Tibial nerve (tissue), 4 donors: ENCODE measurements at places on chromosomes 3 and 15. TPM values are rescaled to one million over a fixed set of nuclear protein-coding genes. Genes with fewer than 3 reads are reported as not detected.

DNA sequence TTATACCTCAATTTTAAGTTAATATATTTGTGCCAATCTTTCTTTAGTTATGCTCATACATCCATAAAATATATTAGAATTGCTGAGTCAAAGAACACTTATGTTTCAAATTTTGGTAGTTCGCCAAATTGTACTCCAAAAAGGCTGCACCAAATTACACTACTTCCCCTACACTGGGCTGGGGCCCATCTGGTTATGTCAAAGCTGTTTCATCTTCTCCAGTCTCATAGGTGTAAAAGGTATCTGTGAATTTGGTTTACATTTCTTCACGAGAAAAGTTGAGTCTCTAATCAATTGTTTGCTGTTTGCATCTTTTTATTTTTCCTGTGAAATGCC is 706 bp downstream of the FSIP1 start:
- H3K27me3 ChIP-seq: no peaks in the 10 kb centered on the region
- H3K27ac ChIP-seq: peak overlapping the region; percentile 77
- H3K4me1 ChIP-seq: no peaks in the 10 kb centered on the region
- no peaks in the 10 kb centered on the region for H3K36me3 ChIP-seq

- peak overlapping the region; percentile 65 for H3K27ac ChIP-seq
- H3K36me3 ChIP-seq: no peaks in the 10 kb centered on the region
- no peak overlapping the region for H3K4me3 ChIP-seq
- peak; percentile 80 for DNase-seq
These were observed 58.2 kb downstream of the ZBTB38 start for GRCh38 chr3:141426404-141427034.

Gene SLC28A2
- total RNA-seq: not detected

GRCh38 chr15:62833646-62834045 is 208.9 kb upstream of the TPM1 start:
- peaks cover 54% of the 10 kb centered on the region for H3K36me3 ChIP-seq
- H3K27me3 ChIP-seq: no peaks in the 10 kb centered on the region
- no peak overlapping the region for H3K4me3 ChIP-seq
- no peak overlapping the region for H3K27ac ChIP-seq
- no peak for DNase-seq

Gene LYZL4
- total RNA-seq: not detected

GRCh38 chr3:178851564-178851963 is 220.0 kb downstream of the ZMAT3 start:
- peaks cover 3% of the 10 kb centered on the region for H3K4me1 ChIP-seq
- H3K36me3 ChIP-seq: no peaks in the 10 kb centered on the region
- H3K4me3 ChIP-seq: no peak overlapping the region

Gene STAB1
- 258 TPM for total RNA-seq

GRCh38 chr15:26970712-26971210 is at the start of gene GABRG3:
TSS of gene GABRG3 (plus strand) at chr15:26971181.
- no peak for DNase-seq
- no peaks in the 10 kb centered on the region for H3K27me3 ChIP-seq
- H3K4me3 ChIP-seq: no peak within 1 kb of the TSS
- no peak within 1 kb of the TSS for H3K27ac ChIP-seq

DNA sequence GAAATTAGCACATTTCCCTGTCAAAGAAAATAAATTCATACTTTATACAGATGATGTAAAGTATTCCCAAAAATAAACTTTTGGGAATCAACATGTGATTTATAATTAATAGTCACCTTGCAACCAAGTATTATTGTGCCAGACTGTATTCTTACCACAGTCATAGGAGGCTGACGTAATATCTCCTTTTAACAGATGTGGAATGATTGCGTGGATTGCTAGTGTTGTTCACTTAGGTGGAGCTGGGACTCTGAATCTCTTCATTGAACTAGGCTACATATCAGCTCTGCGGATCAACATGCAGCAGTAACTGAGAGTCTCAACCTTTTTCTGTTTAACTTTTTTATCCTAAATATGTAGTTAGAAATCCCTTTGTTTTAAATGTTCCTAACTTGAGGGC is 37.2 kb downstream of the PXK start:
- H3K4me3 ChIP-seq: no peak overlapping the region
- H3K27ac ChIP-seq: no peak overlapping the region
- no peaks in the 10 kb centered on the region for H3K4me1 ChIP-seq
- H3K27me3 ChIP-seq: no peaks in the 10 kb centered on the region
- DNase-seq: no peak

DNA sequence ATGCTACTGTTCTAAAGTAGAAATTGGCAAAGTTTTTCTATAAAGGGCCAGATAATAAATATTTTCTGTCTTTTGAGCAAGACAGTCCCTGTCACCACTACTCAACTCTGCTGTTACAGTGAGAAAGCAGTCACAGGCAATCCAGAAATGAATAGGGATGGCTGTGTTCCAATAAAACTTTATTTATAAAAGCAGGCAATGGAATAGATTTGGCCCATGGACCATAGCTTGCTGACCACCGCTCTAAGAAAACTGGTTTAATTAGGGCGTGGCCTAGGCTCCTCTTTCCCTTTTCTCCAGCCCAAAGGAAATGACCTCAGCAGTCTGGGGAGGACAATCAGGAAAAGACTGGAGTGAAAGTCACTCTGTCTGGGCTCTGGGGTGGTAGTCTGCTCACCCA is 183.8 kb downstream of the MEGF11 start:
- no peaks in the 10 kb centered on the region for H3K4me1 ChIP-seq
- H3K27ac ChIP-seq: no peak overlapping the region
- peaks cover 13% of the 10 kb centered on the region for H3K27me3 ChIP-seq

DNA sequence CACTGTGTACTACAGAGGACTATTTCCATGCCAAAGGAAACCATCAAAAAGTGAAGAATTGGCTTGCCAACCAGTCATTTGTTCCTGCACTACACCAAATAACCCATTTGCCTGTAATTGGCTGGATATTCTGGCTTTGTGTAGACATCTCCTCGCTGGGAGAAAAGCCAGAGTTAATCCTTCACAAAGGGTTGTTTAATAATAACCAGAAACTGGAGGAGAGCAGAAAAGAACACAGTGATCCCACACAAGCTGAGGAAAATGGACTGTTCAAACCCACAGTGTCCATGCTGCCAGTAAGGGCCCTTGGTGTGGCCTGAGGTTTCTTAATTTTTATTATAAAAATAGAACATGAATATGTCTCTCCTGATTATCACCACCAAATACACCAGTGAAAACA is 294.0 kb downstream of the RORA start:
- DNase-seq: no peak
- H3K4me1 ChIP-seq: no peaks in the 10 kb centered on the region
- H3K36me3 ChIP-seq: no peaks in the 10 kb centered on the region
- H3K27ac ChIP-seq: peak overlapping the region; percentile 23

Gene GOLGA6D
- total RNA-seq: not detected
